Inflammatory macrophage treated with lipopolysaccharide for 4 hours (primary cell): ENCODE measurements at places on chromosomes 2 and 18.

- peak; percentile 71 for DNase-seq
Observed at GRCh38 chr2:102166189-102166845, 20.5 kb upstream of the IL1RL2 start.

GRCh38 chr2:186129767-186130581, 356.1 kb upstream of the ZC3H15 start:
- DNase-seq = no peak

DNA sequence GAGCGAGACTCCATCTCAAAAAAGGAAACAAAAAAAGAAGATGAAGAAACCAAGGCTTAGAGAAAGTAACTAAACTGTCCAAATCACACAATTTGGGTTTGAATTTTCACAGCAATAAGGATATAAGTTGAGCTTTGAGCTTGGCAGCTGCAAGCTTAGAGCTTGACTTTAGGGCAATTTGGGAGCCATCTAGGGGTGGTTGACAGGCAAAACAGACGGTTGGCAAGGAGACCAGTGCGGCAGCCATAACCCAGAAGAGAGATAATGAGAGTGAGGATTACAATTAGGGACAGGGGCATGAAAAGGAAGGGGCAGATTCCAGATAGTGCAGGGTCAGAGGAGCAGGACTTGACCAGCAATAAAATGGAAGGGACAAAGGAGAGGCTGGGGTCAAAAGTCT, 382.2 kb upstream of the HNRNPA3 start:
- DNase-seq = no peak

DNA sequence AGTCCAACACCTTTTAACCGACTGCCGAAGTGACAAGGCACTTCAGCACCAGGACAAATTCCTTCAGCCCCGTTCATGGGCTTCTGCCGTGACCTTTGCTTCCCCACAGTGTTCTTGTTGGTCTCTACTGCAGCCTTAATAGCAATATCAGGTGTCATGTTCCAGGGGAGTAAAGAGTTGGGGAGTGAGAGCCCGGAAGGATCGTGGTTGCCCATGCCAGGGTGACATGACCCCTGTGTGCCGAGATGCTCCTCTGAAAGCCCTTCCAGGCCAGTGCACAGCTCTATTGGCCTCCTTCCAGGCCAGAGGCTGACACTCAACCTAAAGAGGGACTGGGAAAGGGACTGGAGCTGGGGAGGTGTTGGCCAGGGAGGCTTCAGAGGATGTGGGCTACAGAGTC, 279.2 kb downstream of the CYRIA start:
- DNase-seq = no peak

GRCh38 chr2:74138600-74139323, 8.9 kb downstream of the BOLA3 start:
- DNase-seq = no peak

GRCh38 chr18:48326901-48327675, 82.1 kb downstream of the ZBTB7C start:
- DNase-seq = peak; percentile 63

GRCh38 chr2:44945676-44946371, 4.3 kb downstream of the SIX3 start:
- DNase-seq = no peak

GRCh38 chr2:12606472-12607000, 110.2 kb upstream of the TRIB2 start:
- no peak for DNase-seq

DNA sequence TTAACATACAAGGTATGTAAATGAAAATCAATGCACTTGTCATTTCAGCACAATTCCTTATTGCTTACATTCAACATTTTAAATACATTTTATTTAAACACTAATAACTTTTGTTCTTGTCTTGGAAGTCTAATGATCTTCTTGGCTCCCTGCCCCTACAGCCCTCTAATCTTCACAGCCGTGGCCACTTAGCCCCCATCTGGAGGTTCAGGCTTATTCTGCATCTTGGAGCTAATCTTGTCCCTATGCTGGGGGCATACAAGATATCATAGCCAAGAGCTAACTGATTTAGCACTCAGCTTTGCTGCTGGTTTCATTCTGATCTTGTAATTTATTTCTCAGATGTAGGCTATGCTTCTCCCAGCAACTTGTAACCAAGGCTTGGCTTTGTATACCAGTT, 140.8 kb downstream of the TMEFF2 start:
- no peak for DNase-seq

- peak; percentile 18 for DNase-seq
Observed at GRCh38 chr18:11994703-11995444, 13.6 kb downstream of the IMPA2 start.

GRCh38 chr2:55761024-55761423, 67.4 kb upstream of the PNPT1 start:
- no peak for DNase-seq

GRCh38 chr2:112944971-112945370, 32.8 kb upstream of the IL36G start:
- no peak for DNase-seq

DNA sequence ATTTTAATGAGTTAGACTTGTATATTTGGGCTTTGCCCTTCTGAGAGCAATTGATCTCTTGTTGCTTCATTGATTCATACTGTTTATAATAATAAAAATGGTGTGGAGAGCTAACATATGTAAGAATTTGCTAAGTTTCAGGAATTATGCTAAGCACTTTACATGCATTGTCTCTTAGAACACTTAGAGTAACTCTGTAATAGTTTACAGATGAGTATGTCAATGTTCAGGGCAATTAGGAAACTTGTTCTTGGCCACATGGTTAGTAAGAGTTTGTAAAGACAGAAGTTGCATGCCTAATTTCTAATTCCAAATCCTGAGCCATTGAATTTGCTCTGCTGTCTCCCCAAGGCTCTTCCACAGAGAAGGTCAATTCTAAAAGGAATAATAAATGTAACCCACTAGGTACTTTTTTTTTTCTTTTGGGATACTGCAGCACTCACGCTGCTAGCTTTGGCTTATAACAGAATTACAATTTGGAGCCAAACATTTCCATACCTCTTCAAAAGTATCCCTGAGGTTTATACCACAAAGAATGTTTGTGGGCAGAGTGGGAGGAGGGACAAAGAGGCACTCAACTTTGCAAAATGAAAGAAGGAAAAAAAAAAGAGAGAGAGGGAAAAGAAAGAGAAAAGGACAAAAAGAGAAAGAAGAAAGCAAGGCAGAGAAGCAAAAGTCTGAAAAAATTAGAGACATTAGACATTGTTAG, 232.4 kb downstream of the CALCRL start:
- DNase-seq = no peak

DNA sequence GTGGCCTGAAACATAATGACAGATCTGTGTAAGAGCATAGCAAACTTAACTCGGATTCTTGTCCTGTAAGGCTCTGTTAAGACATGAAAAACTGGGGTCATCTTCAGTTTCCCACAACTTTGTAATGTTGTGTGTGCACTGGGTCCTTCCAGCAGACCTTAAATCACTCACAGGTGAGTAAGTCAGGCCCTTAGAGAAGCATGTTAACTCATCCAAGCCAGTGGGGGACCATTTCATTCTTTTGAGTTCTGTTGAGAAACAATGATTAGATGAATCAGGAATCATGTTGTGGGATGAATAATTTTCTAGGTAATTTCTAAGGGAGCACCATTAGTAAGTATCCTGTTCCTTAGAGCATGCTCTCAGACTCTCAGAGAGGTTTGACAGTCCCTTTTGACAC, 167.1 kb downstream of the ESCO1 start:
- no peak for DNase-seq
